ENCODE measurements at places on chromosomes 7 and 10.
A peak's percentile ranks its signal among the peaks of the same experiment; 100 is the strongest.

GRCh38 chr7:137304624-137305235 is 38.8 kb downstream of the PTN start:
- no peak for DNase-seq

GRCh38 chr7:87435546-87435945 is 39.9 kb downstream of the ABCB4 start:
- DNase-seq = no peak

DNA sequence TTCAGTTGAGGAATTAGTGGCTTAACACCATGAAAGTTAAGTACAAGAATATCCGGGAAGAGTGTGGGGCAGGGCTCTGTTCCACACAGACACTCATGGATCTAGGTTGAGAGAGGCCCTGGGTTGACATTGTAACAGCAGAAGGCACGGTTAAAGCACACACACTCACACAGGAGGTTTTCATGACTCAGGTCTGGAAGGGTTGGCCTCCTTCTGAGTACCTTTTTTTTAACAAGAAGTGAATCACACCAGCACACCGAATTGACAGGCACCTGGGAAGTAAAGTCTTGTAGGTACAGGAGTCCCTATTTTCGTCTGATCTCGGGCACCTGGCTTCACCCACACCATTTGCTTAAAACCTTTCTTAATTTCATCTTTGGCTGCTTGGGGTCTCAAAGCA is 509.4 kb upstream of the ADARB2 start:
- no peak for DNase-seq

GRCh38 chr10:113705344-113705652 is 25.6 kb downstream of the CASP7 start:
- no peak for DNase-seq

DNA sequence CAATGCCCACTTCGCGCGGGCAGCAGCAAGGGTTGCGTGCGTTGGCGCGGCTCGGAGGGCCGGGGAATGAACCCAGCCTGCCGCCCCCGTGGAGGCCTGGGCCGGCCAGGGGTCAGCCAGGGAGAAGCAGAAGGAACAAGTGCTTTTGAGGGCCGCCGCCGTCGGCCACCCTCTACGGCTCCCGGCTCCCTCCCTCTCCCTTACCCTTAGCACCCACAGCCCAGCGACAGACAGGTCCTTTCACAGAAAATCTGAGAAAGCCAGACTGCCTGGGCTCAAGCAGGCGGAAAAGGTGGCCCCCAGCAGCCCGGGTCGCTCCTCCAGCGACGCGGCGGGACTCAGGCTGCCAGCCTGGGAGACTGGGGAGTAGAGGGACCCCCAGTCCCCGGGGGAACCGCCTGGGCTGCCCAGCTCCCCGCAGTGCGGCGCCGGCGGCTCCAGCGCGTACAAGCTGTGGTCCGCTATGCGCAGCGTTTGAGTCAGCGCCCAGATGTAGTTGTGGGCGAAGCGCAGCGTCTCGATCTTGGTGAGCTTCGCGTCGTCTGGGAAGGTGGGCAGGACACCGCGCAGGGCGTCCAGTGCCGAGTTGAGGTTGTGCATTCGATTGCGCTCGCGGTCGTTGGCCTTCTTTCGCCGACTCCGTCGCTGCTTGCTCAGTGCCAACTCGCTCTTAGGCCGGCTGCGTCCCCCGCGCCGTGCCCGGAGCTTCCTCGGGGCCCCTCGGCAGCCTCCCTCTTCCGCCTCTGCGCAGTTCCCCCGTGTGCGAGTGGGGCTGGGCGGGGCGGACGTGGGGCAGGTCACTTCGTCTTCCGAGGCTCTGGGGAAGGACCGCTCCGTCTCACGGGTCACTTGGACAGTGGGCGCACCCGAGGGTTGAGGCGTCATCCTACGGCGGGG is 815 bp downstream of the NEUROG3 start:
- DNase-seq = no peak

- DNase-seq = no peak
These were observed 138.3 kb downstream of the JCAD start for GRCh38 chr10:29921071-29921446.

- no peak for DNase-seq
These were observed 145.5 kb upstream of the AGR3 start for GRCh38 chr7:17027143-17027788.

DNA sequence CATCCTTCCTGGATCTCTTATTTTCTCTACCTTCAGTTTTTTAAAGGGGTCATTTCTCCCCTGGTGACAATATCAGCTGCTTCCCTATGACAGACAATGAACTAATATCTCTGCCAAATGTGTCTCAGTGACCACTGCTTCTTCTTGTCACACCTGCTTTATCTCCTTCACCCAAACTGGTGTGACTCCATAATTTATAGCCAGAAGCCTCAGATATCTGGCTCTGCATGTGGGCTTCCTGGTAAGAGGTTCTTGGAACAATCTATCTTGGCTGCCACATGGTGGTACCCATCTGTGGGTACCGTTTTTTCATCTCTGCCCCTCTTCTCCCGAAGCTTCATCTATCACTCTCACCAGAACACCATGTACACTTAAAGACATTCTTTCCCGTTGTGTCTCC is 37.0 kb downstream of the CPVL start:
- DNase-seq = no peak

GRCh38 chr10:89062861-89063260 is 72.3 kb downstream of the FAS start:
- no peak for DNase-seq

- DNase-seq = no peak
These were observed 57.0 kb downstream of the CHST3 start for GRCh38 chr10:72020914-72021809.

DNA sequence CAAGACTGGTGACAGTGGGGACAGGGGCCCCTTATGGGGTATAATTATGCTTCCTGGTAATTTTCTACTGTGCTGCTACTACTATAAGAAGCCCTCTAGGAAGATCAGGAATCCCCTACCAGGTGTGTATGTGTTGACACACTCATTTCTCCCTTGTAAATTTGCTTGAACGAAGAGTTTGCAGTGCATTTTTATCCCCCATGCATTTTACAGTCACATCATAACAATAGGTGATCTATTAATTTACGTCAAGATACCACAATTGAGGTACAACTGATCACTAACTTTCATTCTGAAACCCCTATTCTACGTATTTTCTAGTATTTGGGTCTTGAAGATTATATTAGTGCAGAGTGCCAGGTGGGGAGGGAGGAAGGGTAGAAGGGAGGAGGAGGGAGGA is 252.2 kb downstream of the NSUN6 start:
- DNase-seq = no peak

DNA sequence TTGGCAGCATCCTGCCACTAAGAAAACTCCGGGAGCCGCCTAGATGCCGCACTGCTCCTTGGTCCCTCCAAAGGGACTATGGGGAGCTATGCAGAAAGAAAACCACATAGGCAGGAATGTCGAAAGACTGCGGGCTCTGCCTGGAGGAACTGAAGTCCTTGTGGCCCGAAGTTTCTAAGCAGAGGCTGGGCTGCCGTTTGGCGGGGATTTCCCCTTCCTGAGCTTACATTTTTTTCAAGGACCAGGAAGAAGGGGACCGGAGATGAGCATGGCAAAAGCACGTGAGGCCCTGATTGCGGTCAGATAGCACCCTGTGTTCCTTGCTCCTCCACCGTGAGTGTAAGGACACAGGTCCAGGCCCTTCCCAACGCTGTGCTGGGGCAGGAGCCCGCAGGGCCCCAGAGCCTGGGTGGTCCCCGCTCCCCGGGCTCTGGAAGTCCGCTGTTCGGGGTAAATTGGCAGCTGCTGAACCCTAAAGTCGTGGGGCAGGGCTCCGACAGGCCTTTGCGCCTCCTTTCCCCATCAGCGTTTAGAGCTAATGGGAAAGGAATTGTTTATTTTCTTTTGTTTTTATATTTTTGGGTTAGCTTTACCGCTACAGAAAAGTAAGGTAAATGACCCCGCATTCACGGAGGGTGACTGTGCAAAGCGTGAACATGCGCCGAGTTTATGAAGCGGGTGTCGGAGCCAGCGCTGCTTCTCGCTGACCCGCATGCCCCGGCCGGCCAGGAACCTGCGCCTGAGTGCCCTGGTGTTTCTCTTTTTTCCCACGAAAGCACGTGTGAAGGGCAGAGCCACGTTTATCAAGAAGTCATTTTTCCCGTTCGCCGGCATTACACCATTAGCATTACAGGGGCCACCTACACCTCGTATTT is 356.5 kb upstream of the ZNF32 start:
- DNase-seq = no peak

- DNase-seq = no peak
These were observed 8.8 kb upstream of the STMP1 start for GRCh38 chr7:135653340-135654080.

- DNase-seq = peak; percentile 41
These were observed 814 bp downstream of the RUFY2 start for GRCh38 chr10:68406111-68406814.

DNA sequence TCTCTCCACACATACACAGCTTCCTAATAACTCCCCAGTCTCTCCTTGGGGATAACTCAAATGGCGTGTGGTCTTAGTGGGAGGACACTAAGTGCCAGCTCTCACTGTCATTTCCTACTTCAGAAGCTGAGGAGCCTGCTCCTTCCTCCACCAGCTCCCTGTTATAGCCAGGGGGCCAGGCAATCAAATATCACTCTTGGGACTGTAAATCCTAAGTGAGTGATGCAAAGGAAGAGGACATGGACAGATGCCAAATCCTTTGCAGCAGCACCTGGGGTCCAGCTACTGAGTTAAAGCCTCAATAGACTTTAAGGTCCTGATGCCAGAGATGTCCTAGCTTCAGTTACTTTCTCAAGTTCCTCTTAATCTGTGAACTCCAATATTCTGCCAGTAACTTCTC is 34.1 kb downstream of the SEM1 start:
- DNase-seq = no peak

DNA sequence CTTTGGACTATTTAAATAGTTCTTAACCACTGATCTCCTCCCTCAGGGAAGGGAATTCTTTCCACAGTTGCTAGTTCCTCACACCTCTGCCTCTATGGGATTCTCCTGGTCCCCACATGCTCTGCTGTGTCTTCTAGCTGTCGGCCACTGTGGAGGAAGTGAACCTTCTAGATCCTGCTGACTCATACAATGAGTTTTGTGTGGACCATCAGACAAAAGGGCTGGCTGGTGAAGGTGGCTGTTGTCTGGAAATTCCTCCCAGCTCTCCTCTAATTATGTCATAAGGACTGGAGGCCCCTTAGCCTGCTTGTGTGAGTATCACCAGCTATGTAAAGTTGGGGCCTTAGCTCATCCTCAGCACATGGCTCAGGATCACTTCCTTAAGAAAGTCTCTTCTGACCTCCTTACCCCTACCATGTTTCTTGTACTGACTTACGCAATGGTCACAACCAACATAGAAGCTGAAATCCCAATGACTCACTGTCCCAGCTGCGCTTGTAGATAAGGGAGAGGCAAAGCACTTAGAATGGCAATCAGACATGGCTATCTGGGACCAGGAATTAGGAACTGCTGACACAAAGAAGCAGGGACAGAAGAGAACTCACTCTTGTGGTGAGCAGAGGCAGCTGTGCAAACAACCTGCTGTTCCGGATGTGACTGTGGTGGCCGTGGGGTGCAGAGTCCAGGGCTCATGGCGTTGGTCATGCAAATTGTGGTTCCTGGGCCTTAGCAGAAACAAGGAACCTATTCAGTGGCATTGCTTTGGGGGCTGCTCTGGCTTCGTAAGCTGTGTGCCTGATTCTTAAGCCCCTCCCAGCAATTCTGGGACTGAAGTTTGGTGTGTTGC is 2.5 kb upstream of the MACC1 start:
- peak; percentile 24 for DNase-seq

- no peak for DNase-seq
These were observed 26.8 kb upstream of the HDAC9 start for GRCh38 chr7:18468795-18469194.

DNA sequence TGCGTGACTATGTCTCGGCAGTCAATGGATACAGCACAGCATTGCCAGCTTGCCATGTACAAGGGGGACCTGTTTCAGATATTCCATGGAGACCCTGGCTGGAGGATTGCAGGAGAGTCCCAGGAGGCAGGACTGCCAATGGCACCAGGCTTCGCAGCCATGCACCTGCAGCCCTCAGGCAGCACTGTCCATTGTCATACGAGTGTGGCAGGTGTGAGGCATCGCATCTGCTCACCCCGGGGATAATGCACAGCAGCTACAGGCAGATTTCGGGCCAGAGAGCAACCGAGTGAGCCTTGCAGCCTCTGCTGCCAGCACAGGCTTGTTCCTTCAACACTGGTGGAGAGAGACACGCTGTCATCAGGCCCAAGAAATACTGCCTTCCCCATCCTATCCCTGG is 415.1 kb downstream of the PAXIP1 start:
- no peak for DNase-seq

DNA sequence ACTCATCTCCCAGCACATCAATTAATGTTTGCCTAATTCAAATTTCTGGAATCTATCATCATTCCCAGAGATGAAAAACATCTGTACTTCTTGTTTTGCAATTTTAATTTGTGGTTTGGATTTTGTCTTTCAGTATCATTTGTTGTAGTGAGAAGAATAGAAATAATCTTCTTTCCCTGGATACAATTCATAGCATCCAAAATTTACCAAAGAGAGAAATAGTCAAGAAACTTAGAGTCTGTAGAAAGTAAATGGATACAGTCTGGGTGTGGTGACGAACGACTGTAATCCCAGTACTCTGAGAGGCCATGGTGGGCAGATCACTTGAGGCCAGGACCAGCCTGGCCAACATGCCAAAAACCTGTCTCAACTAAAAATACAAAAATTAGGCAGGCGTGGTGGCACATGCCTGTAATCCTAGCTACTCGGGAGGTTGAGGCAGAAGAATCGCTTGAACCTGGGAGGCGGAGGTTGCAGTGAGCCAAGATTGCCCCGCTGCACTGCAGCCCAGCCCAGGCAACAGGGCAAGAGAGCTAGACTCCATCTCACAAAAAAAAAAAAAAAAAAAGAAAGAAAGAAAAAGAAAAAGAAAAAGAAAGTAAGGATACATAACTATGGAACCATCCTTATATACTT is 193.0 kb downstream of the RELN start:
- no peak for DNase-seq

- DNase-seq = no peak
These were observed 32.4 kb upstream of the GRB10 start for GRCh38 chr7:50815138-50815537.

GRCh38 chr10:37947526-37947925 is 28.9 kb downstream of the ZNF25 start:
- no peak for DNase-seq

DNA sequence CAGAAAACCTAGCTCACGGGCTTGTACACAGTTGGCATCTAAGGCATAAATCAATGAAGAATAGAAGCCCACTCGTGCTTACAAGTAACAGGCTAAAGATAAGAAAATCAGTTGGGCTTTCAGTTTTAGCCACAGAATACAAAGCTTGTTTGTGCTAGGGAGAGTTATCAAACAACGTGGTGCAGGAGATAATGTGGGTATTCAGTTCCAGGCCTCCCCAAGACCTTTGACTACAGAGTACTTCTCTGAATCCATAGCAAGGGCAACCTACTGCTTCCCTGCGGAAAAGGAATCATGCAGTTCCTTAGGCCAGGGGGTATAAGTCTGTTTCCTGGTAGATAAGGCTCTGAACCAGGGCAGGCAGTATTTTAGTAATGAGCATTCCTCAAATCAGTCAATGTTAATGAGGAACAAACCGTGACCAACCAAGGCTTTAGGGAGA is 219.5 kb upstream of the CSTF2T start:
- DNase-seq = no peak

GRCh38 chr7:2869981-2870380 is 25.9 kb upstream of the GNA12 start:
- no peak for DNase-seq

All from head of caudate nucleus (tissue), 42 donors.